ENCODE measurements at places on chromosomes 7 and 10. TPM values are rescaled to one million over a fixed set of nuclear protein-coding genes. Genes with fewer than 3 reads are reported as not detected.

- peaks cover 12% of the 10 kb centered on the region for H3K4me1 ChIP-seq
- H3K4me3 ChIP-seq = no peak overlapping the region
Measured at GRCh38 chr7:66146701-66147100, 32.1 kb downstream of the CRCP start.

DNA sequence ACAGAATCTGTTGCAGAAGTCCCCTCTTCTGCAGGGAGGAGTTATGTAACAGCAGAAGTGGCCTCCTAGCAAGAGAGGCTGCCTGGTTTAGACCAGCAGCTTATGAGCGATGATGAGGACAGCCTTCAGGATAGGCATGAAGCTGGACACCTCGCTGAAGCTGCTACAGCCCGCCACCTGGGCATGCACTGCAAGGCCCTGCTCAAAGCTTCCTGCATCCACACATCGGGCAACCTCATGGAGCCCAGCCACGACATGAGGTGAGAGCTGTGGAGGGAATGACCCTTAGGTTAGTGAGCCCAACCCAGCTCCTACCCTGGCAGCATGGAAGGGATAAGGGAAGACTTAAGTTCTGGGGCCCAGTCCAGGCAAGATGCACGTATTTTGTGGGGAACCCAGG lies 24.7 kb downstream of the WNT8B start:
- DNase-seq = no peak
- no peak overlapping the region for H3K4me3 ChIP-seq
- H3K4me1 ChIP-seq = no peaks in the 10 kb centered on the region
- H3K36me3 ChIP-seq = peaks cover 15% of the 10 kb centered on the region
- H3K27me3 ChIP-seq = peaks cover 60% of the 10 kb centered on the region
- H3K27ac ChIP-seq = no peak overlapping the region

GRCh38 chr7:19001854-19002253 lies 115.6 kb downstream of the TWIST1 start:
- H3K4me3 ChIP-seq = no peak overlapping the region
- DNase-seq = no peak
- no peaks in the 10 kb centered on the region for H3K4me1 ChIP-seq

GRCh38 chr10:3090388-3090787 lies 23.0 kb downstream of the PFKP start:
- H3K4me3 ChIP-seq = no peak overlapping the region
- DNase-seq = no peak
- peaks cover 5% of the 10 kb centered on the region for H3K36me3 ChIP-seq
- no peaks in the 10 kb centered on the region for H3K27me3 ChIP-seq

DNA sequence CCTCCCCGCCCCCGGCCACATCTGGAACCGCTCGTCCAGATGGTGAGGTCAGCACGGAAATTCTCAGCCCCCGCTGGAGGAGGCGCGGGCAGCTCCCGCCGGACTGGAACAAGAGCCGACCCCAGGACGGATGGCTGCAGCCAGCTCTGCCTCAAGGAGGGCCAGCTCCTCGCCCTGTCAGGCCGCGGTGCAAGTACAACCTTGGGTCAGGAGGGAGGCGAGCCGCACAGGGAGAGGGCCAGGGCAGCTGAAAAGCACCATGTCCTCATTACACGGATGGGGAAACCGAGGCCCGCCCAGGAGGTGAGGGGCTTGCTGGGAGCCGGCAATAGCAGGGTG lies 3.8 kb upstream of the GRIFIN start:
- H3K4me3 ChIP-seq = no peak overlapping the region
- no peaks in the 10 kb centered on the region for H3K4me1 ChIP-seq
- no peaks in the 10 kb centered on the region for H3K36me3 ChIP-seq
- H3K27ac ChIP-seq = no peak overlapping the region
- no peak for DNase-seq
- no peaks in the 10 kb centered on the region for H3K27me3 ChIP-seq

DNA sequence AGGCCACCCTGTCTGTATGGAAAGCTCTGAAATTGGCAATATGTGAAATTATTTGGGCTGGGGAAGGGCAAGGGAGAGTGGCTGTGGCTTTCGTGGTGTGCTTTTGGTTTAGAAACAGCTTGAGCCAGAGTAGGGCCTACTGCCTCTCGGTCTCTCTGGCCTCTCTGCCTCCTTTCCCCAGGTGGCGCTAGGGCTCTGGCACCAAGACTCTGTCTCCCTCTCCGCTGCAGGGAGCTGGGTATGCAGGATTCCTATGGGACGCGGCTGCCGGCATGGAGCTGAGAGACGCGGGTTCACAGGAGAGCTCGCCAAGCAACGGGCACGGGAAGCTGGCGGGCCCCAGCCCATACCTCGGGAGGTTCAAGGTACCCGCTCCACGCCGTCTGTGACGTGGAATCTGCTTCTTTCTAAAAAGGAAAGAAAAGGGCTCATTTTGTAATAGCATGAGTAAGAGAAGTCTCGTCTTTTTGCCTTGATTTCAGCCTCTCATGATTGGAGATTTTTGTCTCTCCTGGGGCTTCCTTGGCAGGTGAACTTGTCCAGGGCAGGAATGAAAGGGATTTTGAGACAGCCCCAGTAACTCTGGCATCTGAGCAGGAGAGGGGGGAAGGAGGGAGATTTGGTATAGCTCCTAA lies 105.1 kb upstream of the ANLN start:
- peaks cover 8% of the 10 kb centered on the region for H3K4me1 ChIP-seq
- H3K27ac ChIP-seq = no peak overlapping the region
- DNase-seq = no peak
- H3K27me3 ChIP-seq = no peaks in the 10 kb centered on the region

DNA sequence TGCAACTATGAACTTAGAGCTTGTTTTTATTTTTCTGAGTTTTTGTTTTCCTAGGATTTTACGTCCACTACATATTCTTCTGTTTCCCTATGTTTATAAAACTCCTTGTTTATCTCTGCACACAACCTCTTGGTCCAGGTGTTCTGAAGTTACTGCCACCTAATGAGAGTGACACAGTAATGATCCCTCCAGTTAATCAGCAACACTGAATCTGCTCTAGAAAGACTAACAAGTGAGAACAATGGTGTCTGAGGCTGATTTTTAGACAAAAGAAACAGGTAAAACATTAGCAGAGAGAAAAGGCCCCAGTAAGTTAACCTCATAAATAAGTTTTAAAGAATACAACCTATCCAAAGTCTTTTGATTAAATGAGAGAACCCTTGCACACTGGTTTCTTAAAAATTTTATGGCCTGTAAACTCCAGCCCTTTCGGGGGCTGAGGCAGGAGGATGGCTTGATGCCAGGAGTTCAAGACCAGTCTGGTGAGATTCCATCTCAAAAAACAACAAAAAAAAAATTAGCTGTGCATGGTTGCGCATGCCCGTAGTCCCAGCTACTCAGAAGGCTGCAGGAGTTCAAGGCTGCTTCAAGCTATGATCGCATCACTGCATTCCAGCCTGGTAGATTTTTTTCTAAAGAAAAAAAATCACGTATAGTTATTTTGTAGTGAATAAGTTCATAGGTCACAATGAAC lies 397.6 kb downstream of the MAGI2 start:
- H3K4me3 ChIP-seq = no peak overlapping the region
- H3K4me1 ChIP-seq = no peaks in the 10 kb centered on the region
- H3K27ac ChIP-seq = no peak overlapping the region
- no peaks in the 10 kb centered on the region for H3K27me3 ChIP-seq
- no peaks in the 10 kb centered on the region for H3K36me3 ChIP-seq

GRCh38 chr7:491292-491957 lies 28.2 kb downstream of the PDGFA start:
- H3K27me3 ChIP-seq = no peaks in the 10 kb centered on the region
- no peaks in the 10 kb centered on the region for H3K36me3 ChIP-seq
- no peak for DNase-seq
- H3K4me1 ChIP-seq = no peaks in the 10 kb centered on the region
- no peak overlapping the region for H3K27ac ChIP-seq
- H3K4me3 ChIP-seq = no peak overlapping the region

Gene TAS2R4
- total RNA-seq = 2.5 TPM

Gene MMRN2
- total RNA-seq = 7.9 TPM

Gene COBL
- total RNA-seq = 0.69 TPM

Gene AGAP5
- total RNA-seq = 7.3 TPM

Gene GBX1
- 1.6 TPM for total RNA-seq

Gene PDZD7
- 1.3 TPM for total RNA-seq

Gene PRPS1L1
- not detected for total RNA-seq

Gene PNLIPRP2
- not detected for total RNA-seq

Gene SFTPA1
- not detected for total RNA-seq

Gene SYPL1
- total RNA-seq = 24.8 TPM
